Activated effector memory CD4-positive, alpha-beta T cell treated with anti-CD3 and anti-CD28 coated beads, Interleukin-2, amount 50 U/mL, for 16 hours (primary cell): ENCODE measurements at places on chromosomes 16 and 17.

GRCh38 chr16:83793179-83793578 is 14.6 kb upstream of the HSBP1 start:
- DNase-seq = no peak

DNA sequence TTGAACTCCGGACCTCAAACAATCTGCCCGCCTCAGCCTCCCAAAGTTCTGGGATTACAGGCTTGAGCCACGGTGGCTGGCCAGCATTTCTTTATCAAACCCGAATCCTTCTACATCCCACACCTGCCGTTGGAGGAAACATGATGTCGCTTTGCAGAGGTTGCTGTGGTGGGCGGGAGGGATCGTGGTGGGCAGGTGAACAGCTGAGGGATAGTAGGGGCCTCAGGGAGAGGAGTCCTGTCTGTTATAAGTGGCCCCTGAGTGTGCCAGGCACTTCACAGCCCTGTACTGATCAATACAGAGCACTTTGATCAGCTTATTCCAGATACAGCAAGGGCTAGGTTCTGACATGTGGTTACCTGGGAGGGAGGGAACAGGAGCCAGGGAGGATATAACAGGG is 76.5 kb downstream of the CYLD start:
- no peak for DNase-seq

- peak; percentile 83 for DNase-seq
Observed at GRCh38 chr17:35243561-35244340, 879 bp downstream of the SLFN5 start.

GRCh38 chr16:17374668-17375255 is 96.0 kb downstream of the XYLT1 start:
- no peak for DNase-seq

DNA sequence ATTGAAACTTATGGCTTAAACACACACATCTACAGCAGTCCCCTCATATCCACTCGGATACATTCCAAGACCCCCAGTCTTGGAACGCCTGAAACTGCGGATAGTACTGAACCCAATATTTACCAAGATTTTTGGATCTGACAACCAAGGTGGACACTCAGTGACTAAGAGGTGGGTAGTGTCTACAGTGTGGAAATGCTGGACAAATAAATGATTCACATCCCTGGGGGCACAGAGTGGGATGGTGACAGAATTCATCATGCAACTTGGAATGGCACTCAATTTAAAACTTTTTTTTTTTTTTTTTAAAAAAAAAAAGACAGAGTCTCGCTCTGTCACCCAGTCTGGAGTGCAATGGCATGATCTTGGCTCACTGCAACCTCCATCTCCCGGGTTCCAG is 54.2 kb upstream of the TRAP1 start:
- DNase-seq = no peak

DNA sequence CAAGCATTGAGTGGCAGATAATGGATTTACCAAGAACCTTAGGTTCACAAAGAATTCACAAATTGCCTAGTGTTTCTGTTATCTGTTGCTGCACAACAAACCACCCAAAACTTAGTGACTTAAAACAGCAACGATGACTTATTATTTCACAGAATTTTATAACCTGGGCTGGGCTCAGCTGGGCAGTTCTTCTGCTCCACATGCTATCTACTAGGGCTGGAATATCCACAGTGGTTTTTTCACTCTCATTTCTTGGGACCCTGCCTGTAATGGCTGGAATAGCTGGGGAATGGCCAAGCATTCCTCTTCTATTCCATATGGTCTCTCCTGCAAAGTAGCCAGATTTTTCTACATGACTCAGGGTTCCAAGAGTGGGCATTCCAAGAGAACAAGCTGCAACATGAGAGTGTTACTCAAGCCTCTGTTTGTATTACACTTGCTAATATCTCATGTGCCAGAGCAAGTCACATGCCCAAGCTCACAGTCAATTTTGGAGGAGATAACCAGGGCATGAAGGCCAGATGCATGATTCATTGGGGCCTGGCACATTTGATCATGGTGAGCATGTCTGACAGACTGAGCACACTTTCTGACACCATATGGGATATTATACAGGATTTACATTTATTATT is 4.9 kb upstream of the PSMD7 start:
- no peak for DNase-seq

DNA sequence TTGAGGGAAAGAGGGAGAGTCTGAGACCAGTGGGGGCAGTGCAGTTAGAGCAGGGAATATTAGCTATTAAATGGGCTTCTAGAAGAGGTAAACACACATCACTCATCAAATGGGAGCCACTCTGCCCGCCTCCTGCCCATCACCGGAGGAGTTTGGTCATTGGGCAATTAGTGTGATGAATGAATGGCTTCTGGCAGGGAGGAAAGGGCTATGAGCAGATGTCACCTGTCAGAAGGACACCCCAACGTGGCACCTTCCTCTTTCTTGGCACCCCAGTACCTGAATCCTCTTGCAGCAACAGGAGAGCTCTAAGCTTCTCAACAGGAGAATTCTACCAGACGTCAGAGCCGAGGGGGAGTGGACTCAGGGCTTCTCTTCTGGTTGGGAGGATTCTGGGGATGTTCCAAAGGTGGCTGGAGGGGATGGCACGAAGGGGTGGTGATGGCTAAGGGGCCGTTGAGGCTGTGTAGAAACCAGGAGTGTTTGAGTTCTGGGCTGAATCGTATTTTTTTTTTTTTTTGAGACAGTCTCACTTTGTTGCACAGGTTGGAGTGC is 11.0 kb downstream of the C1QTNF1 start:
- no peak for DNase-seq

DNA sequence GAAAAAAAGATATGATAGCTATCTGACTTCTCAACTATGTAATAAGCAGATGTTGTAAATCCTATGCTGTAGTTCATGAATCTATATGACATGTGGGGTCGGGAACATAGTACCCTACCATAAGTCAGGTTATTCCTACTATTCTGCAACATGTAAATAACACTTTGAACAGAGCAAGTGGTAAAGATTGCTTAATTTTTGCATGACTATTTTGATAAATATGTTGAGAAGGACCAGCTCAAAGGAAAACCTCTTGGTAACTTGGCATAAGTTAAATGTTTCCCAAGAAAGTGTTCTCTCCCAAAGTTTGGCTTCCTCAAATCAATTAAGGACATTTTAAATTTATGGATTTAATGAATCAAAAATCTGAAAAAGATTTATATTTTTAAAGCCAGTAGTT is 62.1 kb downstream of the ABHD15 start:
- no peak for DNase-seq
